Gastrocnemius medialis (tissue), 4 donors: ENCODE measurements at places on chromosomes 16 and 17. TPM values are rescaled to one million over a fixed set of nuclear protein-coding genes. Genes with fewer than 3 reads are reported as not detected.

DNA sequence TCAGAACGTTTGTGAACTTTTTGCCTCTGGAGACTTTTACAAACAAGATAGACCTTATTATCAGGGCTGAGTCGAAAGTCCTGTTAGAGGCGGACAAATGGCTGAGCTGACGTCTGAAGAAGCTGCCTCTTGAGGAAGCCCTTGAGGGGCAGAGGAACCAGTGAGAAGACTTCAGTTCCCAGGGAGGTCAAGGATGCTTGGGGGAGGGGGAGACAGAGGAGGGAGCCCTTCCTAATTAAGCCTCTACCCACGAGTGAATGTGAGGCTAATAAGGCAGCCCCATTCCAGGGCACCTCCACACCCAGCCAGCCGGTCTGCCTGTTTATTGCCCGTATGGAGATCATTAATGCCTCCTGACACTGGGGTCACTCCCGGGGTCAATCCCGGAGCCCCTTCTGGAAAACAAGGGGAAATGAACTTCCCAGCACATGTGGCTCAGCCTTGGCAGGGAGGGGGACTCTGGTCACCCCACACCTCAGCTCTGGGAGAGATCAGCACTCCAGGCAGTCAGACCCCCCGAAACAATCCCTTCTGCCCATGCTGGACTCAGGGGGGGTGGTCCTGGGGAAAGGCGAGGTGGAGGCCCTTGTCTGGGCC, 9.2 kb upstream of the TBX4 start:
- DNase-seq: no peak

GRCh38 chr16:50295541-50296132, 29.3 kb downstream of the ADCY7 start:
- no peak for DNase-seq

DNA sequence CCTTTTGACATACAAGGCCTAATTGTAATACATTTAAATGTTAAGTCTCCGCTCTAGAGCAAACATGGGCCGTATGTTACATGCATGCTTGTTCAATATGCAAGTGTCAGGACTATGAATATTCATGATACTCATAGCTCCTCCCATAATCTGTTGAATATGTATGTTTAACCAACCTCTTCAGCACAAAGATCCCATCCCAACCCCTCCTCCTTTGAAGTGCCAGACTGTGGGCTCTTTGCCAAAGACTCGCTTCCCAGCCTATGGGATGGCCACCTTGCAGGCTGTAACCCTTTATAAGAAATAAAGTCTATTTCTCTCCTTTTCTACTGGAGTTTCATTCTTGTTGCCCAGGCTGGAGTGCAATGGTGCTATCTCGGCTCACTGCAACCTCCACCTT, 156.2 kb downstream of the ABCC12 start:
- no peak for DNase-seq

ALOX15 gene
- not detected for total RNA-seq

RGS11 gene
- total RNA-seq: 2.2 TPM

DNA sequence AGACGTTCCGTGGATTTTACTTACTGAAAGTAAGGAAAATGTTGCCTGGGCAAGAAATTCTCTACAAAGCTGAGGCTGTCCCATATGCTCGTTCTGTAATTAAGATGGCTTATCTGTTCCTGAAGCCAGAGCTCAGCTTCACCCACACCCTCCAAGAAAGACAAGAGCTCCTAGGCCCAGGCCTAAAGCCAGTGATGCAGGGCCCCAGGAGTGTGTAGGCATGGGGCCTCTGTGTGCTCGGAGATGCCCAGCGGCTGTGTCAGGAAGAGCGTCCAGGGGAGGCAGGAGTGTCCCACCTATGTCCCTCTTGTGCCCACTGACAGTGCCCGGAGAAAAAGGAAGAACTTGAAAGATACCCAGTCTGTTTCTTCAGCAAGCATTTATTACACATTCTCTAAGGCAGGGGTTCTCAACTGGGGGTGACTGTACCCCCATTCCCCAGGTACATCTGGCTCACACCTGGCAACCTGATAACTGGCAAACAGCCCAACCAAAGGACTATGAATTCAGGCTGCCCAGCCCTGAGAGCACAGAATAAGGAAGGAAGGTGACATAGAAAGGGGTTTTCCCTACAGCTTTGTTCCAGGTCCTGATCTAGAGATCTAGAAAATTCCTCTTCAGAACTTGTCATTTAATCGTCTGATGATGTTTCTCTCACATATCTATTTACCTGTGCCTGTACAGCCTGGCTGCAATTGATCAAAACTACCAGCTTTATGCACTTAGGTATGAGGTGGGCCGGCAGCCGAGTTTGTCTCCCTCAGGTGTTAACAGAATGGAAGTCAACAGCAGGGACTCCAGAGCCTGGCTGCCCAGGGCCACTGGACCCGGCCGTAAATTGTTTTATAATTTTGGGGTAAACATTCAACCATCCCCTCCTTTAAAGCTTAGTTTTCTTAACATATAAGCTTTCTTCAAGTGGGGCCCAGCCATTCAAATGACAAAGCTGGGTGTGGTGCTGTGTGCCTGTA, 12.0 kb downstream of the SNN start:
- no peak for DNase-seq

EFNB3 gene
- total RNA-seq: 0.13 TPM

AANAT gene
- total RNA-seq: not detected
